ENCODE measurements at places on chromosomes 5 and 9. TPM values are rescaled to one million over a fixed set of nuclear protein-coding genes. Genes with fewer than 3 reads are reported as not detected.

FBLL1 gene
- polyA plus RNA-seq = not detected

SHC3 gene
- not detected for polyA plus RNA-seq

DNAH5 gene
- polyA plus RNA-seq = not detected

PCDHGA12 gene
- 0.01 TPM for polyA plus RNA-seq

CCNI2 gene
- not detected for polyA plus RNA-seq

RHOBTB3 gene
- 1.1 TPM for polyA plus RNA-seq

FSTL4 gene
- not detected for polyA plus RNA-seq

SLC12A2 gene
- 1.0 TPM for polyA plus RNA-seq

PCDHGB7 gene
- not detected for polyA plus RNA-seq

BTNL8 gene
- 0.13 TPM for polyA plus RNA-seq

ADAMTSL1 gene
- polyA plus RNA-seq = not detected

TSSK1B gene
- polyA plus RNA-seq = not detected

SLC45A2 gene
- polyA plus RNA-seq = not detected

CYSTM1 gene
- 36.7 TPM for polyA plus RNA-seq
